Mucosa of descending colon (tissue), 3 donors: ENCODE measurements at places on chromosomes 12 and 14.

DNA sequence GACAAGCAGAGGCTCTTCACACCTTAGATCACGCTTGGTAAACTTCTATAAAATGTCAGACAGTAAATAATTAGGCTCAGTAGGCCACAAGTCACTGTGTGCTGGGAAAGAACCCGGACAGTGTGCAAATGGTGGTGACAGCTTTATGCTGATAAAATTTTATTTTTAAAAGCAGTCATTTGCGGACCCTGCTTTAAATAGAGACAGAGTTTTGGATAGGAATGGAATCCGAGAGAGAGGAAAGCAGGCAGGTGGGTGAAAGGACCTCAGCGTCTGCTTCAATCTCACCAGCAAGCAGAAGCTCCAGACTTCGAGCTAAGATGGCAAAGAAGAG lies 21.4 kb downstream of the ANKLE2 start:
- no peak for DNase-seq

DNA sequence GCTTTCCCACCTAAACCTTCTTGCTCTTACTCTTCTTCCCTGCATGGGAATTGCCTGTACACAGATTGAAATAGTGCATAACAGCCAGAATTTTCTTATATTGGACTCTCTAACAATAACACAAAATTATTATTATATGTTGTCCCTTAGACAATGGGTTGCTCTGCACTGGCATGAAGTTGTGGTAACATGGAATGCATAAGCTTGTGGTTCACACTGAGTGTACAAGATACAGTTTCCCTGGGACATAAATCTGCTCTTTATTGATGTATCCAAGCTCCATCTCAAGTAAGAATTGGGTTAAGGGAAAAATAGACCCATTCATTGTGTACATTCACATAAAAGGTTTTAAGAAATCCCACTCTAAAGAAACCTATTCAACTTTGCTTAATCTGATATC lies 114.4 kb upstream of the NTF3 start:
- no peak for DNase-seq

DNA sequence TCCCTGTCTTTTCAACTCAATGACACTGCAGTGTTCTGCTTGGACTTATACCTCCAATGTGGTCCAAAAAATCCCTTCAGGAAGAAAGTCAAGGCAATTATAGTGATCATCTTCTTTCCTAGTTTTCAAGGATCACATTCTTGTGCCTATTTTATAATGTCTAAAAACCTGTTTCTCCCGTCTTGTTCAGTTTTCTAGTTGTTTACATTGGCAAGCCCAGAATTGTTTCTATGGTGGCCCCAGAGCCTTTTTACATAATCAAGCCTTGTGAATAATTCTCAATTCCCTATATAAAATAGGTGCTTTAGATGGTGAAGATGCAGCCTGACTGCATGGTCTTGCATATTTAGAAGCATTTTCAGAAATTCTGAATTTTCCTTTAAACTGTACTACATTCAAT lies 14.5 kb upstream of the LDHB start:
- no peak for DNase-seq

- DNase-seq = no peak
Measured at GRCh38 chr14:85056267-85056666, 473.7 kb upstream of the FLRT2 start.

DNA sequence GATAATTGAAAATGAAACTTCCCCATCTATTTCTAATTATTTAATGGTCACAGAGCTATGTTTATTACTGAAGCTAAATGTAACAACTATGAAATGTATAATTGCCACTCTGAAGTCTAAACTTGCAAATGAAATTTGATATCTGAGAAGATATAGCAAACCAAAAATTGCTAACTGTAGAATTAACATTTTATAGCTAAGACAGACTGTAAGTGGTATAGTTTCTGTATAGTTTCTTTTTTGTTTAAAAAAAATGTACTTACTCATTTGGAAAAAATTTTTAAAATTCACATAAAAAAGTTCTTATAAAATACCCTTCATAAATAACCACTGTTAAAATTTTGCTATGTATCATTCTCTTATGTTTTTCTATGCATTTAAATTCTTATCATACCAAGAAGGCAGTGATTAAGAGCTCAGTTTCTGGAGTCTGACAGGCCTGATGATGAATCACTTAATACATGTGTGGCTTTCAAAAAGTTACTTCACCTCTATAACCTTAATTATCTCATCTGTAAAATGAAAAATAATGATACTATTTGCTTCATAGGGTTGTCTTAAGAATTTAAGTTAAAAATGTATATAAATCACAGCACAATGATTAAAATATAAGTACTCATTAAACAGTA lies 214.7 kb upstream of the GARIN2 start:
- no peak for DNase-seq

- DNase-seq = no peak
Measured at GRCh38 chr12:104640956-104641355, 184.2 kb downstream of the CHST11 start.

GRCh38 chr12:124769163-124769530 lies 94.5 kb downstream of the SCARB1 start:
- no peak for DNase-seq
